ENCODE measurements at places on chromosomes 3 and 15. TPM values are rescaled to one million over a fixed set of nuclear protein-coding genes. Genes with fewer than 3 reads are reported as not detected.

SI gene
- total RNA-seq: not detected

DAZL gene
- not detected for total RNA-seq

GOLGA8J gene
- total RNA-seq: not detected

TRPM1 gene
- not detected for total RNA-seq

CPB1 gene
- 3.4 TPM for total RNA-seq

RAD18 gene
- total RNA-seq: 13.4 TPM

RTP2 gene
- not detected for total RNA-seq

PPARG gene
- total RNA-seq: 359 TPM

CPNE9 gene
- total RNA-seq: not detected

RASGRP1 gene
- total RNA-seq: 0.96 TPM

MKRN2 gene
- 36.1 TPM for total RNA-seq

SEMA7A gene
- 0.88 TPM for total RNA-seq

NPAP1 gene
- total RNA-seq: not detected

DNA sequence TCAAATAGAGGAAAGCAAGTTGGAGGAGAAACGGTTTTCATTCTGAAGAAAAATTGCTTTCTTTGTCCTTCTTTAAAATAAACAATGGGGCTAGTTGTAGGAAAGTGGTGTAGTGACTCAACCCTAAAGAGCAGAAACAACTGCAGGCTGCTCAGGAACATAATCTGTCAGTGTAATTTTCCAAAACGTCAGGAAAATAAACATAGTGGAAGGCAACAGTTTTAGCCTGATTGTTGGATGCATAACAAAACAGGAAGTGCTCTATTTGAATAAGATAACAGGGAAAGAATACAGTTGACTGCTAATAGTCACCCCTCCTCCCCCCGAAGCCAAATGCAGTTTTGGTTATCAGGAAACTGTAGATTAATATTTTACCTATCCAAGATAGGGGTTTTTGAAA is 167.6 kb downstream of the ECT2 start:
- no peak for DNase-seq

- DNase-seq: no peak
Observed at GRCh38 chr3:192890347-192891335, 27.0 kb downstream of the MB21D2 start.

GRCh38 chr15:25251700-25252390 is 187.0 kb downstream of the UBE3A start:
- DNase-seq: peak; percentile 11

DNA sequence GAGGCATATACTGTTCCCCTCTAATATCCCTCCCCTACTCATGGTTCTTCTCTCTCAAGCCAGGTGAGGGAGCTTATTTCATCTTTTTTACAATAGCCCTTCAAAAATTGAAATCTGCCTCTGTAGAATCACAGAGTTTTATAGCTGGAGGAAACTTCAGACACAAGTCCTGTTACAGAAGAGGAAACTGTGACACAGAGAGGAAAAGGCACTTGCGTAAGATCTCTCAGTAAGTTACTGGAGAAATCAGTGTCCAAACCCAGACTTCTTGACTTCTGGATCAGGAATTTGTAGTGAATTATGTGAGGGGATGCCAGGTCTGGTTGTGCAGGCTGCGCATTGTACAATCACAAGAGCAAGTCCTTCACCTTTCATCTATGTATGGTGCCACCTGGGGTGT is 4.6 kb downstream of the FGD5 start:
- no peak for DNase-seq

DNA sequence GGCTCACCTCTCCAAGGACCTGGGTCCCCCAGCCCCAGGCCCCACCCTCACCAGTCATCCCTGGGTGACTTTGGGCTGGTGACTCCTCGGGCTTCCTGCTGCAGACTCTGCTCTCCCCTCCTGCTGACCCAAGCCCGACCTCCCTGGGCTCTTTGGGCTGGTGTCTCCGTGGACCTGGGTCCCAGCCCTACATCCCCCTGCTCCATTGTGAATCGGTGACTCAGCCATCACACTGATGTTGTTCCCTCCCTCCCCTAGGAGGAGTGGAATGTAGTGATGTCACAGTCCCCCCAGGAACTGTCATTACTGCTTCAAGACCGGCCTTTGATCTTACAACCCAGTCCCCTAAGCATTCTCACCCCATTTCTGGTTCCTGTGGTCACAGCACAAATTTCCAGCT is 83.7 kb downstream of the ADAMTS7 start:
- DNase-seq: no peak

DNA sequence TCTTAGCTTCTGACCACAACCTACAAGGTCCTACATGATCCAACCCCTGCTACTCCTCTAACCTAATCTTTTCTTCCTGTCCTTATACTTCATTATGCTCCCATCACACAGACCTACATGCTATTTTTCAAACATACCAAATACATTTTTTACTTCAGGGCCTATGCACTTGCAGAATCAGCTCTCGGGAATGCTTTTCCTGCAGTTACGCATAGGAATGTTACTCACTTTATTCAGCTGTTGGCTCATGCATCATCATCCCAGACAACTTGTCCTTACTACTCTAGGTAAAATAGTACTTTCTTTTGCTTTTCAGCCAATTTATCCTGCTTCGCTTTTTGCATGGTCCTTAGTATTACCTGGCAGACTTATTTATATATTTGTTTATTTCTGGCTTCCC is 105.6 kb downstream of the OXSM start:
- DNase-seq: no peak

GRCh38 chr3:183260167-183260904 is 7.3 kb downstream of the B3GNT5 start:
- DNase-seq: no peak

DNA sequence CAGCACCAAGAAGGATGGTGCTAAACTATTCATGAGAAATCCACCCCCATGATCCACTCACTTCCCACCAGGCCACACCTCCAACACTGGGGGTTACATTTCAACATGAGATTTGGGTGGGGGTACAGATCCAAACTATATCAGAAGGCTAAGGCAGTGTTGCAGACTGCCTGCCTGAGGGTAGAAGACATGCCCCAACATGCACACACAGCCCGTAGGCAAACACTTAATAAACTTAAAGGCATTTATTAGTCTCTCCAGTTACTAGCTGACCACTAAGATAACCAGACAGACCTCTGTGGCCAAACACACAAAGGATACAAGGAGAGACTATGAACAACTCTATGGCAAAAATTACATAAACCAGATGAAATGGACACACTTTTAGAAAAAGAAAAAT is 10.2 kb downstream of the FAM162A start:
- DNase-seq: no peak

DNA sequence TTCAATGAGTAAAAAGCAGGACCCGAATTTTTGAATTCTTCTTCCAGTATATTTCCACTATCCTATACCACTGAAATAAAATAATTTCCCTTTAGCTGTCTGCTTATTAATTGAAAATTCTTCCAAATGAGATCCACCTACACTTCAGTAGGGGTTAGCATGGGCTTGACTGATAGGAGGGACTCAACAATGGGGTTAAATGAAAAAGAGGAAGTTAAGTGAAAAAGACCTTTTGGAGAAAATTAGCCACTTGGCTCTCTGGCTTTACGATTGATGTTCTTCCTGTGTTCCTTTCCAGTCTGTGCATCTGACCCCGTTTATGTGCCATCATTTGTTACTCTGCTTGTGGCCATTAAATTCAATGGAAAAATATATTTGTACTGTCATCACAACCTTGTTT is 54.0 kb upstream of the GCNT3 start:
- DNase-seq: no peak

DNA sequence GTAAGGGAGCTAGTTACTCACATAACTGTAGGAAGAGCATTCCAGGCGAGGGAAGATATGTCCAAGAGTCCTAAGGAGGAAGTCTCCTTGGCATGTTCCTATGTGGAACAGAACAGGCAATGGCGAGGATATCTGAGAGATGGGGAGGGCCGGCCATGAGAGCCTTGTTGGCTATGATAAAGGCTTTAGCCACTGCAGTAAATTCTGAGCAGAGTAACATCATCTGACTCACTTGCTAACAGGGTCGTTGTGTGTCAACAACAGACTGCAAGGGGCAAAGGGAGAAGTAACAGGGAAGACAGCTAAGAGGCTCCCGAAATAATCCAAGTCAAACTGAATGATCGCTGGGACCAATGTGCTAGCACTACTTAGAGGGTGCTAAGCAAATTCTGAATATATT is 21.6 kb downstream of the SFMBT1 start:
- DNase-seq: no peak

DNA sequence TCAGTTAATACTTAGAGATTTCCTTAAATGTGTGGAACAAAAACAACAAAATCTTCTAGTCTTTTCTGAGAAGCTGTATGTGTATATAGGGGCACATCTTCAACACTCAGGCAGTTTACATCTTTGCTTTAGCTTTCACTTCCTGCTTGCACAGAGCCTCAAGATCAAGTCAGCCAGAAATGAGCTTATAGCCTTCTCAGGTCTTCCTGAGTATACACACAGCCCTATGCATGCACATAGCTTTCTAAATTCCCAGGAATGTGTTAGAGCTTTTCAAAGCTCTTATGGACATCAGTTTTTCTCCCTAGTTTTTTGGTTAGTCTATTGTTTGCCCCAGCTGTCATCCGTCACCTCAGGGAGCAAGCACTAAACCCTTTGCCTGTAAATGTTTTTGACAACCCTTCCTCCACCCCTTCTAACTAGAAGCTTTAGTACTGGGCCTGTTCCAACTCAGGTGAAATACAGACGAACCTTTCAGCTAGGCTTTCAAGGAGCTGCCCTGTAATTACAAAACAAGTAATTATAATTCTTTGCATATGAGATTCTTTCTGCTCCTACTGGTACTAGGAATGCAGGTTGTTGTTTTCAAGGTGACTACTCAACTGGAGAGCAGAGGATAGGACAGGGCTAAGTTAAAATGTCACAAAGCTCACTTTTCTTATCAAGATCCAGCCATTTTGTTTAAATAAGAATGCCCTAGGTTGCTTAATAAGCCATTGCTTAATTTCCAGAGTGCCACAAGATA is 22.6 kb upstream of the MTMR10 start:
- DNase-seq: no peak

DNA sequence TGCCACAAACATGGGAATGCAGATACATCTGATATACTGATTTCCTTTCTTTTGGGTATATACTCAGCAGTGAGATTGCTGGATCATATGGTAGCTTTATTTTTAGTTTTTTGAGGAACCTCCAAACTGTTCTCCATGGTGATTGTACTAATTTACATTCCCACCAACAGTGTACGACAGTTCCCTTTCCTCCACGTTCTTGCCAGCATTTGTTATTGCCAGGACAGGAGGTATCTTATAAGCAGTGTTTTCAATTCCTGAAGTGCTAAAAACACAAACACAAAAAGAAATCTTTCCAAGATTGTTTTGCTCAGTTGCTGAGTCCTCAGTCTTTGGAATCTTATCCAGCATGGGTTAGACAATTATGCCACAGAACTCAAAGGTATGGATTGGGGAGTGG is 13.5 kb downstream of the GTF2E1 start:
- no peak for DNase-seq

- peak; percentile 39 for DNase-seq
Observed at GRCh38 chr3:25648107-25648535, 16.6 kb downstream of the TOP2B start.

DNA sequence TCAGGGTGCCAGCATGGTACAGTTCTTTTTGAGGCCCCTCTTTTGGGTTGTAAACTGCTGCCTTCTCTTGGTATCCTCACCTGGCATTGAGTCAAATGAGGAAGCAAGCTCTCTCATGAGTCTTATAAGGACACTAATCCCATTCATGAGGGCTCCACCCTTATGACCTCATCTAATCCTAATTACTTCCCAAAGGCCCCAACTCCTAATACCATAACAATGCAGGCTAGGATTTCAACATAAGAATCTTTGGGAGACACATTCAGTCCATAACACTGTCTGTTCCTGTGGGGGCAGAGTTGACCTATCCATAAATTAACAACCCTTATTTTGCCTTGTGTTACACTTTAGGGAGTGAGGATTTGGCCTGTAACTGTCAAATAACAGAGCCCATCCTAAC is 278.3 kb downstream of the LRTM1 start:
- no peak for DNase-seq

GRCh38 chr3:125202197-125202596 is 10.4 kb downstream of the SLC12A8 start:
- DNase-seq: no peak

- DNase-seq: no peak
Observed at GRCh38 chr15:42107473-42107872, 13.1 kb upstream of the PLA2G4D start.

- no peak for DNase-seq
Observed at GRCh38 chr15:29945943-29946596, 123.8 kb upstream of the TJP1 start.

DNA sequence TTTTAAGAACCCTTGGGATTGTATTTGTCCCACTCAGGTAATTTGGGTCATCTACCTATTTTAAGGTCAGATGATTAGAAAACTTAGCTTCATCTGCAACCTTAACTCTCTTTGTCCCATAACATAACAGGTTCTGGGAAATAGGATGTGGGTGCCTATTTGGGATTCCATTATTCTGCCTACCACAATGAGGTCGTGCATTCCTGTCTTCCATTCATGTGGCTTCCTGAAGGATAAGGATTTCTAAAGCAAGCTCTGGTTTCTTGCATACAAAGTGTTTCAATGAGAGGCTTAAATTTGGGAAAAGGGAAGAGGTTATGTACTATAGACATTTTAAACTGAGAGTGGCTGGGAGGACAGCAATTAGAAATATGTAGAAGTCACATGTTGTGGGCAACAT is 190.3 kb downstream of the MCTP2 start:
- no peak for DNase-seq

DNA sequence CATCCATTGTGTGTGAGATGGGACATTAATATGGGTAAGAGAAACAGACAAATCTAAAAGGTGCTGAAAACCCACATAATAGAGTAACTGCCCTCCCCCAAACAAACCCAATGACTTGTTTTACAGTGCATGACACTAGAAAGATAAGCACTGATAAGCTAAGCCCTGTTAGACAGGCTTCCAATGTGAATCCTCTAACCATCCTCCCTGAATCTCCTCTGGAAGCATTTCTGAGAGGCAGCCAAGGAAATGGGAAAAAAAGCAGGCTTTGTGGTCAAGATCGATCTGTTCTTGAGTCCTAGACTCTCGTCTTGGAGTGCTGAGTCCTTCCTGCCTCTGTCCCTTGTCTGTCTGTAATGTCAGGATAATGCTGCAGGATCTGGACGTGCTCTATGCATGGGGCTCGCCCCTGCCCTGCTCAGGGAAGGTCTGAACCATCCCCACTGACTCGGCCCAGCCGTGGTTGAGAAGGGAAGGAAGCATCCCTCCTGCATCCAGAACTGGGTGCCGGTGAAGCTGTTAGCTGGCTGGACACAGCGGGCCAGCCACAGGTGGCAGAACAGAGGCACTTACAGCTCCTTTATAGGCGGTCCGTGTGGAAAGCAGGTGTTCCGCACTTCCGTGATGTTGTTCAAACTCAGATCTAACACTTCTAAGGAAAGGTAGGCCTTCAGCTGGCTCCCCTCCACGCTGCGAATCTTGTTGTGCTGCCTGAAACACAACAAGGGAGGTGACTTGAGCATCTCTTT is 84.1 kb downstream of the LRIG1 start:
- no peak for DNase-seq

GRCh38 chr15:68608206-68608843 is 29.5 kb downstream of the CORO2B start:
- DNase-seq: no peak

- no peak for DNase-seq
Observed at GRCh38 chr3:129230311-129231019, 18.9 kb upstream of the COPG1 start.

- DNase-seq: no peak
Observed at GRCh38 chr3:13869761-13870343, 10.0 kb downstream of the WNT7A start.

- no peak for DNase-seq
Observed at GRCh38 chr3:51937014-51937413, 4.7 kb downstream of the RRP9 start.

Data from breast epithelium (tissue), 4 donors.